ENCODE measurements at places on chromosomes 16 and 17.
A peak's percentile ranks its signal among the peaks of the same experiment; 100 is the strongest.

DNA sequence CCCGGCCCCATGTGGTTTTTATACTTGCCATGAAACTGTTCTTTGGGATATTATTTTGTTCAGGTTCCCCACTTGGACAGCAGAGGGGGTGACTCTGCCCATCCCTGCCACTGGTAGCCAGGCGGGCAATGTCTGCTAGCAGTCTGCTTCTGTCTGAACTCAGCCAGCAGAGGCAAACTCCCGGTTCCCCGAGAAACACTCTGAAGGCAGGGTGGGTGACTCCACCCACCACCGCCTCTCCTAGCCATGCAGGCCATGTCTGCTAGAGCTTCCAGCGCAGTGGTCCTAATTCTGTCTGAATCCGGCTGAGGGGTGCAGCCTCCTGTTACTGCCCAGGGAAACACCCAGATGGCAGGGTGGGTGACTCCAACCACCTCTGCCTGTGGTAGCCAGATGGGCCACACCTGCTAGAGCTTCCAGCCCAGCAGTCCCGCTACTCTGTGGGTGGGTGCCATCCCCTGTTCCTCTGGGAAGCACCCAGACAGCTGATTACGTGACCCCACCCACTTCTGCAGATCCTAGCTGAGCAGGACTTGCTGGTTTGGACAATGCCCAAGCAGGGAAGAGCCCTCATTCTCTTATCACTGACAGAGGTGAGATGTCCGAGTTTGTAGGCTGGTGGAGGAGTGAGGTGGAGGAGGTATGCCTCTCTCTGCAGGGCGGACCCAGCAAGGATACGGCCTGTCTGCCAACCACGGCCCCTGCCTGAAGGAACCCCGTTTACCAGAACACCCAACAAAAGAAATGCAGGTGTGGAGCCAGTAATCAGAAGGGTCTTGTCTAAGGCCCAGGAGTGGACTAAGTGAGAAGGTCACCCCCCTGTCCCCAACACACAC lies 22.4 kb downstream of the NLRP1 start:
- ATAC-seq, result no peak

GRCh38 chr17:82957961-82958561 lies 118.2 kb upstream of the ZNF750 start:
- no peak for ATAC-seq

- no peak for ATAC-seq
Observed at GRCh38 chr17:80029258-80029974, 6.3 kb downstream of the TBC1D16 start.

DNA sequence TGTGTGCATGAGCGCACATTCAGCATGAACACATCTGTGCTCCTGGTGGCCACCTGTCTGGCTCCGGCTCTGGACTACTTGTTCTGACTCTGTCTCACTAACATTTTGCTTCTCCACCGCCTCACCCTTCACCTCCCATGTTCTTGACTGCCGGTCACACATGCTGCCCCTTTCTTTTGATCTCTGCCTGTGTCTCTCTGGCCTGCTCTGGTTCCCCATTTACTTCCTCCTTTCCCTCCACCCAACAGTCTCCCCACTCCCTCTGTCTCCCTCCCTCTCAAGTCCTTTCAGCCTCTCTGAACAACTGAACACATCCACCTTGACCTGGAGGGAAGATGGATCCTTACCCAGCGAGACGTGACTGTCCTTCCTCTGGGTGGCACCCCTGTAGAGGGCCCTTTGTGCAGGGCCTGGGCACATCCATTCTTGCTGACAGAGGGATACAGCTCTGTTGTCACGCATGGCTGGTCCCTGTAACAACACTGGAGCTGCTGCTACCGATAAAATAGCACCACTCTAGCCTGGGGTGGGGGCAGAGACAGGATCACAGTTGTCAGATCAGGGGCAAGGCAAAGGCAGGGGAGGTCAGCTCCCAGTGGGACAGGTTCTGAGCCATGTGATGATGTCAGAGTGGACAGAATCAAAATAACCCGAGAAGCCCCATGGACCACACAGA lies 11.0 kb downstream of the ZSCAN32 start:
- no peak for ATAC-seq

DNA sequence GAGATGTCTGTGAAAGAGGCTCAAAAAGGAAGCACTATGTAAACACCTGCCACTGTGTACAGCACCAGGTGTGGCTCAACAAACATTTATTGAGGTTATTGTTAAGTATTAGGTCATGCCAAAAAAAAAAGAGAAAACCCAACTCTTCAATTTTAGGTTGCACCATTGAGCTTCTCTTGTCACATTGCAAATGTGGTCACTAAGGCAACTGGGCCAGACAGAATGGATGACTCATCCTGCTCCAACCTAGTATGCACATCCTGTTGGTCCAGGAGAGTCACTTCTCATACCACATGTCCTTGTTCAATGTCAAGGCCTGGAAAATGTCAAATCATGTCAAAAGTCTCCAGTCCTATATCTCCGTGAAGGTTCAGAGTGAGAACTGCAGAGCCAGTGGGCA lies 25.0 kb downstream of the HOXB1 start:
- ATAC-seq, result peak; percentile 72

DNA sequence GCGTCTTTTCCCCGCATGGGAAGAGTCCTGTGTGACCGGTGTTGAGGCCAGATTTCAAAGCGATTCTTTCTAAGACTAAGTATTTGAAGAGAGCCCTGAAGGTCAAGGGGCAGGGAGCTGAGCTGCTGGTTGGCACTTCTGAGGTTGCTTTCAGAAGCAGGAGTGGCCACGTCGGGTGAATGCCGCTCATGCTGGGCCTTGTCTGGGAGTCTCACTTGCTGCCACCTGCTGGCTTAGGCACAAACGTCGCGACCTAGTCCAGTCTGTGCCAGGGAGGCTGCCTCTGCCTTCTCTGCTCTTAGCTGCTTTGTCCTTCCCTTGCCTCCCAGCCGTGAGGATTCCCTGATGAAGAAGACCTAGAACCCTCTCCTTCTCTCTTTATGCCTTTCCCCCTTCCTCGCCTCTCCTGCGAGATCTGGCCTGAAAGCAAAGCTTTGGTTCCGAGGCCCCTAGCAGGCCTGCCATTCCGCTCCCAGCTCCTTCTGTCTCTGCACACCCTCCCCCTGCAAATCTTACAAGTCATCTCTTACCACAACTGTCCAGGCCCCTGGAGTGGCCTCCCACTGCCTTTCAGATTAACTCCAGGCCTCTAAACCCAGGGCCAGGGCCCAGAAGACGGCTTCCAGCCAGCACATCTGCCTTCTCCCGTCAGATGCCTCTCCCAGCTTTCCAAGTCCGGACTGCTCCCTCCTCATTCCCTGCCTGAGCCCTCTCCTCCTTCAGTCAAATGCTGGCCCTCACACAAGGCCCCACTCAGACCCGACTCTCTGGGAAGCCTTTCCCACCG lies 11.4 kb downstream of the CTNS start:
- ATAC-seq, result peak; percentile 56

- no peak for ATAC-seq
Observed at GRCh38 chr17:2380950-2381649, 19.8 kb downstream of the MNT start.

- ATAC-seq, result peak; percentile 99
Observed at GRCh38 chr17:28644787-28645575, at the start of gene BLTP2. Gene BLTP2 (minus strand): TSS chr17:28645158. CDS start chr17:28645056, 102 bp downstream.

DNA sequence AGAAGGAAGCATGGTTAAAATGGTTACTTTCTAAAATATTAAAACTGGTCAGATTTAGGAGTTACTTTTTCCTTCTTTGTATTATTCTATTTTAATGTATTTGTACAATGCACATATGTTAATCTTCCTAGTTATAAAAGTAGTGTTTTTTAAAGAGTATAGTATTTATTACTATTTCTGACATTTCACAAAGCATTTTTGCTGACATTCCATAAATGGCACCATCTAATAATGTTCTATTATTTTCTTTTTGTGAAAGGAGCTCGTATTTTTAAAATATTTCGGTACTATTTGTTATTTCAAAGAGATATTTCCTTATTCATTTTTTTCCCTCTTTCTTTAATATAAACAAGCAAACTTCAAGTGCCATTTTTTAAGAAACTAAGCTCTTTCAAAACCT lies 47.5 kb upstream of the GSG1L start:
- ATAC-seq, result no peak

DNA sequence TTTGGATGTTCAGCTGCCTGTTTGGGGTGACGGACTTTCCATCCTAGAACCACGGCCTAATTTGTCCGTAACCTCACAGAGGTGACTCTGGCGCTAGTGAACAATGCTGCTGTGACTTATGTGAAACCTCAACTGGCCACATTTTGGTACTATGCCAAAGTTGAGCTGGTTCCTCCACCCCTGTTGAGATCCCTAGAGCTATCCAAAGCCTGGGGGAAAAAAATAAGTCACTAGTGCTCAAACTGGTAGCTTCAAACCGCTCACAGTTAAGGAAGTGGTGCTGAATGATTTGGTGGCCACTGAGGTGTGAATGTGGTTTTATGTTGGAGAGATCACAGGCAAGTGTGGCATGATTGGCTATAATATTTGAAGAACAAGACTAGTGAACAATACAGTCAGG lies 11.3 kb upstream of the TUBG2 start:
- peak; percentile 27 for ATAC-seq

- no peak for ATAC-seq
Observed at GRCh38 chr17:80223142-80223815, 3.1 kb downstream of the SLC26A11 start.

DNA sequence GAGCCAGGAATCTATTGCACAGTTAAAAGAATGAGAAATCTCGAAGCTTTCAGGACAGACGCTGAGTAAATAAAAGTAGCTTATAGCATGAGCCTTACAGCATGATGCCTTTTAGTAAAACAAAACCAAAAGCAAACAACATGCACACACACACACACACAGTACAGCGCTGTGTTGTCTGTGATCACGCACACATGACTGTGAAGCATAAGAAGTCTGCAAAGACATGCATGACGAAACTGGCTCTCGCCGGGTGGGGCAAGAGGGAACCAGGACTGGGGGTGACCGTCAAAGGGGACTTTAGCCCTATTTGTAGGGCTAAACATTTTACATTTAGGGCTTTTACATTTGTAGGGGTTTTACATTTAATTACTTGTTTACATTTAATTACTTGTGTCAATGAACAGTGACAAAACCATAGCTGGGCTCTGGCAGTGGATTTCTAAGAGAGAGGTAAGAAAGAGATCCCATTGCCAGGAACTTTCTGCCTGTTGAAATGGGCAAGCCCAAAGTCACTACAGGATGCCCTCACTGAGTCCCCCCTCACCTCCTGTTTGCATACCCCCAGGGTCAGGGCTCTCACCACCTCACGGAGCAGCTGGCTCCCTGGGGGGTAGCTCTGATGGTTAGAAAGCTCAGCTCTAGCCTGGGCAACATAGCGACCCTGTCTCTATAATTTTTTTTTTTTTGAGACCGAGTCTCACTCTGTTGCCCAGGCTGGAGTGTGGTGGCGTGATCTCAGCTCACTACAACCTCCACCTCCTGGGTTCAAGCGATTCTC lies 2.0 kb upstream of the TNFRSF13B start:
- ATAC-seq, result peak; percentile 45

DNA sequence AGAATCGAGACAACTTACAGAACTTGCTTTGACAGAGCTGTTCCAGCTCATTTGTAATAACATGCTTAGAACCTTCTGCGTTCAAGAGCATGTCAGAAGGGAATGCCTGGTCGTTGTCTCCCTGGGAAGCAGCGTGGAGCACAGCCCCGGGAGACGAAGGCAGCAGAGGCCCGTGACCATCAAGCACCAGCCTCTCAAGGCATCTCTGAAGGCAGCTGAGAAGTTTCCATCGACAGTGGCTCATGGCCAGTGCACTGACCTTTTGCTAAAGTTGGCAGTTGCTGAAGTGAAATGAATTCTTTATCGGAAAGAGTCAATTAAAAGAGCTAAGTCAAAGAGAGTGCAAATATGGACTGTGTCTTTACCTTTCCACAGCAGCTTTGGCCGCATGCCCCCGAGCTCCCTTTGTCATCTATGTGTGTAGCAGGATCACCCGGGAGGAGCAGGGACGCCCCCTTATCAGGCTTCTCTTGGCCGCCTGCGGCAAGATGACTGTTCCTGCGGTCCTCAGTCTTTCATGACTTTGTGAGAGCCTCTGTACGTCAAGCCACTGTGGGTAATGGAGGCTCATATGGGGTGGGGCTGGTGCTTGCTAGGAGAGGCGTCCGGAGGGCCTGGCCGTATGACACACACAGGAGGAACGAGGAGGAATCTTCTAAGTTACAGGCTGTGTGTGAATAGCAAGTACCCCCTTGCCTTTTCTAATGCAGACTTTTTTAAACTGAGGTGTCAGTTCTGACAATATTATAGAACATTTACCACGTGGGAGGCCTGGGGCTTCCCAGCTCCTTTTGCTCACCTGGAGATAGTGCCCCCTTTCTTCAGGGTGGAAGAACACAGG lies 54.2 kb downstream of the LDHD start:
- ATAC-seq, result no peak

- ATAC-seq, result no peak
Observed at GRCh38 chr17:48374650-48375230, 55.3 kb downstream of the SKAP1 start.

- no peak for ATAC-seq
Observed at GRCh38 chr17:43900858-43901754, 6.2 kb downstream of the MPP2 start.

- no peak for ATAC-seq
Observed at GRCh38 chr16:66508914-66509496, 40.9 kb downstream of the TK2 start.

DNA sequence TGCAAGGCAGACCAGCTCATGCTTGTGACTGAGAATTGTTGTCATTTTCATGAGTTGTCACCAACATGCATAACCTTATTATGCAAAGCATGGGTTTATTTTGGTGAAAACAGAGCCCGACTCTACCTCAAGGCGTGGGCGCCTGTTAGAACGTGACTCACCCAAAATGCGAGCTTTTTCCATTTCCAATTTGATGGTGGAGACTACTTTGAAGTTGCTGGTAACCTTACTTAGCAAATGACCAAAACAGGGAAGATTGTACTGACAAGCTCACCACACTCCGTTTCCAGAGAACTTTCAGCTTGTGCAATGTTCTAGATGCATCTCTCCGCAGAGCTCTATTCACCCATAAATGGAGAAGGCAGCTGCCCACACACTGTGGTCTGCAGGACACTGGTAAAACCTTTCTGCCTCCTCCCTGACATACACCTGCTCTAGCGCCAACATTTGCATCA lies 284.5 kb downstream of the MAF start:
- peak; percentile 90 for ATAC-seq

GRCh38 chr17:59629174-59629573 lies 9.5 kb downstream of the CLTC start:
- no peak for ATAC-seq

DNA sequence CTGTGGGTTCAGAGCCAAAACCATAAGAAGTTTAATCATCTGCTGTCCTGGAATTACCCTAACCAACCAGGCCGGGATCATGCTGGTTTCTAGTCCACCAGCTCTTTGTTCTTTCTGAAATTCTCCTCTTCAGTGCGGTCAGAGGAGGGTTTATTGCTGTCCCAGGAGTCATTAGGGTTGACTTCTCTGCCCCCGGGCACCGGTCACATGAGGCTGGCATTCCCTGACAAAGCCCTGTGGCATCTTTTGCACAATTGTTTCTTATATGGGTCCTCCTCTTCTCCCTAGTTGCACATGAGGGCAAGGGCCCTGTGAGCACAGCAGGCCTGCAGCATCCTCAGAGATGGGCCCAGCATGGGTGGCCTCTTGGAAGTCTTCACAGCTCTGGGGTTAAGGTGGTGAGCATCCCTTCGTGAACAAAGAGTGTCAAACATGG lies 243.9 kb downstream of the IRF8 start:
- ATAC-seq, result peak; percentile 44

GRCh38 chr16:14462811-14463210 lies 167.2 kb downstream of the PARN start:
- ATAC-seq, result no peak

Data from stimulated activated memory B cell treated with anti-CD40 and anti-IgM and Interleukin-4, amounts not matched to agents 10 μg/mL and 1 μg/mL and 100 μg/mL, for 72 hours (primary cell).